Glomerular endothelial cell (primary cell): ENCODE measurements at places on chromosomes 11 and 22.

GRCh38 chr11:31092638-31093037 lies 276.9 kb downstream of the DCDC1 start:
- no peak for DNase-seq

DNA sequence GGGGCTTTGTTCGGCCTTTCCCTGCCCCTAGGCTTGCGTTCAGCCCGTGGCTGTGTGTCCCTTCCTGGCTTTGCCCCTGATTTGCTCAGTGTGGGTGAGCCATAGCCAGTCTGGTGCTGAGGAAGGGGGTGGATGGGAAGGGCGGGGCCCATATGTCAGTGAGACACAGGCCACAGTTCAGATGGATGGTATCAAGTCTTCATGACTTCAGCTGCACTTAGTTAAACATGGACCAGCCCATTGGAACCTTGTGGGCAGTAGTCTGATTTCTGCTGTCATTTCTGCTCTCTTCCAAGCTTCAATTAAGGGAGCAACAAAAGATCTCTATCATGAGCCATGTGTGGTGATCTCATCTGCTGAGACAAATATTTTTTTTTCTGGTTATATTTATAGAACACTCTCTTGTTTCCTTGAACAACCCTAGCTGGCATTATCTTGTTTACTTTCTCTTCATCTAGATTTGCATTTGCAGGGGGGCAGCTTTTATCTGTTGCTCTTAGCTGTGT lies 21.6 kb upstream of the PEX26 start:
- no peak for DNase-seq

GRCh38 chr22:32803738-32804435 lies 2.4 kb downstream of the TIMP3 start:
- no peak for DNase-seq

DNA sequence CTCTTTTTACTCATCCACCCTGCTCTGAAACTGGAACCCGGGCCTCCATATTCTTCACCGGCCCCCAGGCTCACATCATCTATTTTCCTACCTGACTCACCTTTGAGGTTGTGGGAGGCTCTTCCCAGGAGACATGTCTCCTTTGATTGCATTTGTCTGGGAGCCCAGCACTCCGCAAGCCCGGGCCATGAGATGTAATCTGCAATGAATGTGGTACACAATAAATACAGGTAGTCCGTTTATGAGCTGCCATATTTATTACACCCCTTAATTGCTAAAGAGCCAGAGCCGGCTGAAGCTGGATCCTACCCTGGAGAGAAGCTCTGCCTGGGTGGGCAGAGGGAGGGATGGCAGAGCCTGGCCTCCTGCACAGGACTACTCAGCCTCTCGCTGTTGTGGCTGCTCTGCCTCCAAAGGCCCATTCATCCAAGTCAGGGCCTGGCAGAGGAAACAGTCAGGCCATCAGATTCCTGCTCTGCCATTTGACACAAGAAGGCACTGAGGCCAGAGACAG lies 49.5 kb downstream of the TP53I11 start:
- DNase-seq: no peak

- no peak for DNase-seq
Measured at GRCh38 chr11:57899378-57899777, 124.3 kb upstream of the OR9Q1 start.

- DNase-seq: no peak
Measured at GRCh38 chr11:73465871-73466270, 89.7 kb downstream of the RELT start.
